ENCODE measurements at places on chromosomes 6 and 20. TPM values are rescaled to one million over a fixed set of nuclear protein-coding genes. Genes with fewer than 3 reads are reported as not detected.

TOMM6 gene
- 74.3 TPM for total RNA-seq

BHLHE23 gene
- 1.3 TPM for total RNA-seq

EPHA7 gene
- total RNA-seq, result not detected

MTO1 gene
- 31.8 TPM for total RNA-seq

GSTA2 gene
- not detected for total RNA-seq

KCNK5 gene
- total RNA-seq, result 18.6 TPM

DPPA5 gene
- total RNA-seq, result not detected

FOXO3 gene
- 80.0 TPM for total RNA-seq

PRDM13 gene
- total RNA-seq, result not detected

DUSP15 gene
- total RNA-seq, result 8.6 TPM

IP6K3 gene
- total RNA-seq, result not detected

LRRN4 gene
- total RNA-seq, result under 0.01 TPM

RIN2 gene
- total RNA-seq, result 6.5 TPM

RPS10 gene
- 6,119 TPM for total RNA-seq

TCF21 gene
- total RNA-seq, result not detected

RIPPLY2 gene
- not detected for total RNA-seq

RBM24 gene
- total RNA-seq, result under 0.01 TPM

PLEKHG1 gene
- 1.9 TPM for total RNA-seq

PLAGL1 gene
- total RNA-seq, result 42.8 TPM

SLC17A4 gene
- under 0.01 TPM for total RNA-seq

CALHM4 gene
- not detected for total RNA-seq

HLA-G gene
- not detected for total RNA-seq

PGK2 gene
- total RNA-seq, result not detected

OLIG3 gene
- not detected for total RNA-seq

ARFGEF3 gene
- total RNA-seq, result under 0.01 TPM

GNRH2 gene
- 0.54 TPM for total RNA-seq

BMP2 gene
- total RNA-seq, result 0.27 TPM

NHLRC1 gene
- total RNA-seq, result 8.1 TPM

APOM gene
- total RNA-seq, result 3.8 TPM

MOCS1 gene
- 2.2 TPM for total RNA-seq

FRK gene
- under 0.01 TPM for total RNA-seq

MC3R gene
- not detected for total RNA-seq

GPSM3 gene
- total RNA-seq, result 58.7 TPM

CSTF1 gene
- 43.1 TPM for total RNA-seq
